Natural killer cell treated with Interleukin-12 subunit alpha and Interleukin-12 subunit beta and Interleukin-15 and Interleukin-18, amount 100 ng/mL, for 72 hours (primary cell): ENCODE measurements at places on chromosomes 2 and 18. TPM values are rescaled to one million over a fixed set of nuclear protein-coding genes. Genes with fewer than 3 reads are reported as not detected.

DNA sequence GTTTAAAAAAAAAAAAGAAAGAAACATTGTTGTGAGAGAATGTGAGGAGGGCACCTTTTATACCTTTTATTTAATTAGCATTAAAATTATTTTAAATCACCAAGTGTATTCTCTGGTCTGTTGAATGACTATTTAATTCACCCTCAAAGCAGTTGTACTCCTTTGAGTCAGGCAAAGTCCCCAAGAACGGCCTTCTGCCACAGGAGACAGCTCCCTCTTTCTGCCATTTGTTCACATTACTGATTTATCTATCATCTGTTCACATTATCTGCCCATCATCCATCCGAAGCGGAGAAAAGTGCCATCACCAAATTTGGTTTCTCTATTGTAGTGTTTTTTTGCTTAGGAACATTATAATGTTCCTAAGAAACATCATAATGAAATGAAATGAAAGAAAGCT is 240.7 kb upstream of the DPP10 start:
- DNase-seq: no peak
- H3K27me3 ChIP-seq: no peaks in the 10 kb centered on the region
- no peaks in the 10 kb centered on the region for H3K4me1 ChIP-seq
- no peak overlapping the region for H3K27ac ChIP-seq

DNA sequence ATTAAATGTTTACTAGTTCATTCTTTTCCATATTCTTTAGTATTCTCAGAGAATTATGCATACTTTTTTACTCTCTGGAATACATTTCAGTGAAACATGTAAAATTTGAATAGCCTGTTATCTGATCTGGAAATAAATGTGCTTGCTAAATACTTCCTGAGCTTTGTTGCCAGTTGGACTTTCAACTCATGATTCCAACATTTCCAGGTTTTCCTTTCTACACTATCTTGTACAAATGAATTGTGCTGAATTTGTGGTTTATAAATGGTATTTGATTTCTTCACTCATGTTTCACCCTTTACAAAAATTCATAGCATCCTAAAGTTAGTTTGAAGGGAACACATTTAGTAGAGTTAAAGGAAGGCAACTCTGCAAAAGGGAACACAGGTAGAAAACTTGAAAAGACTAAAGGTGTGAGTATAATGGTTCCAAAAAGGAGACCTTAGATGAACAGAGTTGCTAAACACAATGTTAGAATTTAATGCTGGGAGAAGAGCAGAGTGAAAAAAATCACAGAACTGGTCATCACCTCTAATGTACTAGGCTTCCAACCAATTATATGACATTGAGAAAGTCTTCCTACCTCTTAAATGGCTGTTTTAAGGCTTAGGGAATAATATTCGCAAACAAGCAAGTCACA is 28.6 kb downstream of the SYT4 start:
- H3K4me1 ChIP-seq: no peaks in the 10 kb centered on the region
- no peaks in the 10 kb centered on the region for H3K36me3 ChIP-seq
- no peak overlapping the region for H3K4me3 ChIP-seq
- H3K27ac ChIP-seq: no peak overlapping the region

DNA sequence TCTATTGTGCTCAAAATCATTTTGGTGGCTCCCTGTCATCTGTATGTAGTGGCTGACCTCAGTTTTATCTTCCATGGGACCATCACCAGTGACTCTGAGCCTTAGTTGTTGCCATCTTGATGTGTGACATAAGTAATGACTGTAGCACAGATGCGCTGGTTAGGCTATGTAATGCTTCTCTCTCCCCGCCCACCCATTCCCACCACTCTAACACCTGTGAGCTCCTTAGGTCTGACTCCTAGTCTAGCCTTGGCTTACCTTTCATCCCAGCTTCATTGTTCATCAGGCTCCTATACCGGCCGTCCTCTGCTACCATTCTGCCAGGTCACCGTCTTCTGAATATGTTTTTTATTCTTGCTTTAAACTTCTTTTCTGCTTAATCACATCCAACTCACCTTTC is 17.2 kb downstream of the MYO1B start:
- H3K27me3 ChIP-seq: peaks cover 5% of the 10 kb centered on the region
- DNase-seq: no peak
- no peaks in the 10 kb centered on the region for H3K36me3 ChIP-seq
- H3K4me3 ChIP-seq: no peak overlapping the region

GRCh38 chr2:235776531-235776930 is 282.7 kb downstream of the AGAP1 start:
- DNase-seq: no peak
- no peaks in the 10 kb centered on the region for H3K27me3 ChIP-seq
- no peak overlapping the region for H3K27ac ChIP-seq
- H3K4me3 ChIP-seq: no peak overlapping the region
- no peaks in the 10 kb centered on the region for H3K36me3 ChIP-seq

DNA sequence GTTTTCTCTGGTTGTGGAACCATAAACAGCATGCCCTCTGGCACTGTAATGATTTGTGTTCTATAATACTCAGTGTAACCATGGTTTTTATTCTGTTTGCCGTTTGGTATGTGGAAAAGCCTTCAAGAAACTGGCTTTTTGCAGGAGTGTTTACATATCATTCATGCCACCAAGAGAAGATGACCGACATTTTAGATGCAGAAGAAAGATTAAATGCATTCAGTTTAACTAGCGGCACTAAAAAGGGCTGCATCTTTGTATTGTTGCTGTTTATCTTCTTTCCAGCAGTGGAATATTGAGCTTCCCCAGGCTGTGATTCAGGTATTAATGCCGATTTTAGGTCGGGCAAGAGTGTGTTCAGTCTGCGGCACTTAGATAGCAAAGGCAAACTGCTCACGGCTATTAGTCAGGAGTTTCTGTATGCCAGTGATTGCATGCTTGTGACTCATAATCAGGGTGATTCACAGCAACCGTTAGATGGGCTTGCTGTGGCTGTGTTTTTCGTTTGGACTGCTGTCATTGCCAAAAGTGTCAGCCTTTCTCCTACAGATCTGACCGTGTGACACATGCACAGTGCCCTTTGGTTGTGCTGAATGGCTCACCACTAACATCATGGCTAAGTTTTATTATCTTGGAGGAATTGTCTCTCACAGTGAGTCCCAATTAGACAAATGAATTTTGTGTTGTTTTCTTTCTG is 479.7 kb downstream of the PARD3B start:
- no peak overlapping the region for H3K27ac ChIP-seq
- no peak for DNase-seq
- no peaks in the 10 kb centered on the region for H3K36me3 ChIP-seq

- peaks cover 12% of the 10 kb centered on the region for H3K4me1 ChIP-seq
- DNase-seq: no peak
- peak overlapping the region; percentile 76 for H3K27ac ChIP-seq
- H3K4me3 ChIP-seq: peak overlapping the region; percentile 71
These were observed 49.0 kb upstream of the SP3 start for GRCh38 chr2:174014011-174014698.

- H3K4me1 ChIP-seq: no peaks in the 10 kb centered on the region
- no peak overlapping the region for H3K27ac ChIP-seq
- H3K27me3 ChIP-seq: peaks cover 34% of the 10 kb centered on the region
- DNase-seq: no peak
- H3K4me3 ChIP-seq: no peak overlapping the region
- no peaks in the 10 kb centered on the region for H3K36me3 ChIP-seq
These were observed 63.0 kb upstream of the COX7A2L start for GRCh38 chr2:42424033-42424432.

The ACVR1C gene
- total RNA-seq: 1.4 TPM

The APCDD1 gene
- not detected for total RNA-seq

The PPP1R1C gene
- not detected for total RNA-seq

The LIMS2 gene
- not detected for total RNA-seq
